Retinal pigment epithelial cell (primary cell): ENCODE measurements at places on chromosomes 1 and 21.
A peak's percentile ranks its signal among the peaks of the same experiment; 100 is the strongest.

- DNase-seq: no peak
These were observed 727.2 kb upstream of the ADGRL2 start for GRCh38 chr1:81073580-81073979.

DNA sequence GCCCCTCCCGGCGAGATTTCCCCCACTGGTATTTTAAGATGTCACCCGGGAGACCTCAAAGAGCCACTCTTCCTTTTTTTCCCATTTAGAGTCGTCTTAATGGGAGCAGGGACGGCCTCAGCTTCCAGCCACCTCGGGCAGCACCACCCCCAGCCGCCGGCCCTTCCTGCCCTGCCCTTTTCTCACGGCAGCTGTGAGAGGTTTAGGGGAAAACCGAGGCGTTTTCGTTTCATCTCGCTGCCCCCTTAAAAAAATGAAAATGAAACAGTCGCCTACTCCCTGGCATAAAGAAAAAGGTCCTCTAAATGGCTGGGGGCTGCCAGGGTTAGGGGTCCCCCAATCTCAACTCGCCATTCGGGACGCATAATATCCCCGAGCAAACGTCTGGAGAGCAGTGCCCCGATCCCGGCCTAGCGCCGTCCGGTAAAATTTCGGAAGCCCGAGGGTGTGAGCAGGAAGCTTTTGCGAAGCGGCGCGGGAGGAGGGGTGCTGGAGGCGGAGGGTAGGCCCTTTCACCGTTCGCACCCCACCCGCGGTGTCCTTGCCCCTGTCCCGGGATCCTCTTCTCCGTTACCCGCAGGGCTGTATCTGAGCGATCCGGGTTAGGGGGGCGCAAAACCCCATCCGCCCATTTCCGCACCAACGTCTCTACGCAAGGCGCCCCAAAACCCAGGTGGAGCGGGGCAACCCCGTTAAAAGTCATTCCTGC is 1.2 kb downstream of the RUNX3 start:
- DNase-seq: no peak

GRCh38 chr1:60924165-60924564 is 158.2 kb upstream of the NFIA start:
- no peak for DNase-seq

- DNase-seq: no peak
These were observed 148.1 kb downstream of the TRABD2B start for GRCh38 chr1:47849005-47849521.

- no peak for DNase-seq
These were observed 310.3 kb upstream of the VAMP3 start for GRCh38 chr1:7460807-7461206.

- DNase-seq: no peak
These were observed 350 bp upstream of the S100A6 start for GRCh38 chr1:153536012-153536670.

- no peak for DNase-seq
These were observed 29.3 kb downstream of the NAV1 start for GRCh38 chr1:201568265-201568664.

- no peak for DNase-seq
These were observed 4.5 kb downstream of the TRAF5 start for GRCh38 chr1:211331011-211331709.

DNA sequence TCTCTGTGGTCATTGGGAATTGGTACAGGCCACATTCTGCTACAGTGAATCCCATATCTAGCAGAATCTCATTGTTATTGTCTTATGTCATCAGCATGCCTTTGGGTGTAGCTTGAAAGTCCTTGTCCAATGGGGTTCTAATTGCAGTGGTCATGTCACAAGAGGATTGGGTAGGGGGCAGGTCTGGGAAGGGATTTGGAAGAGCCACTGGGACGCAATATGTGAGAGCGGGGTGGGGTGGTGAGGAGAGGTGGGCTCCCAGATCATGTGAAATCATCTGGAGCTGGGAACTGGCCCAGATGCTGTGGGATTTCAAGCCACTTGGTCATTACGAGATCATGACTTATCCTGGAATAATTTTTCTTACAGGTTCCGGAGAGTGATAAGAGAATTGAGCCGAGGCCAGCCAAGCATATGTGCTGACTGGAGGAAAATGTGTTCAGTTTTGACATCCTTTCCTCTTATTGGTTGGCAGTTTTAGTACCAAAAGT is 16.3 kb downstream of the CNIH3 start:
- peak; percentile 82 for DNase-seq

- DNase-seq: no peak
These were observed 12.9 kb downstream of the COA6 start for GRCh38 chr1:234386122-234386521.

DNA sequence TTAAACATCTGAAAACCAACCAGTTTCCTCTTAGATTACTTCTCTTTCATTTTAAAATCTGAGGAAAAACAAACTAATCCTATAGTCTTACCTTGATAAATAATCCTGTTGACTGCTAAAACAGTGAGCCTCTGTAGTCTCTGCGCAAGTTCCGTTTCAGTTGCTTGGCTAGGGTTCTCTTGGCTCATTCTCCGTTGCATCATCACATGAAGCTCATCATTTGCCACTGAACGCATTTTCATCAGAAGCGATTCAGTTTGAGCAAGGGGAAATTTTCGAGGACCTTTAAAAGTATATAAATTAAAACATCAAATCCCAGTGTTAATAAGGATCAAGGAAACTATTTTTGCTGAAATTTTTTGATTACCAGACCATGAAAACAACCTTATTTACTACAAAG is 96.7 kb upstream of the GNG4 start:
- DNase-seq: no peak

DNA sequence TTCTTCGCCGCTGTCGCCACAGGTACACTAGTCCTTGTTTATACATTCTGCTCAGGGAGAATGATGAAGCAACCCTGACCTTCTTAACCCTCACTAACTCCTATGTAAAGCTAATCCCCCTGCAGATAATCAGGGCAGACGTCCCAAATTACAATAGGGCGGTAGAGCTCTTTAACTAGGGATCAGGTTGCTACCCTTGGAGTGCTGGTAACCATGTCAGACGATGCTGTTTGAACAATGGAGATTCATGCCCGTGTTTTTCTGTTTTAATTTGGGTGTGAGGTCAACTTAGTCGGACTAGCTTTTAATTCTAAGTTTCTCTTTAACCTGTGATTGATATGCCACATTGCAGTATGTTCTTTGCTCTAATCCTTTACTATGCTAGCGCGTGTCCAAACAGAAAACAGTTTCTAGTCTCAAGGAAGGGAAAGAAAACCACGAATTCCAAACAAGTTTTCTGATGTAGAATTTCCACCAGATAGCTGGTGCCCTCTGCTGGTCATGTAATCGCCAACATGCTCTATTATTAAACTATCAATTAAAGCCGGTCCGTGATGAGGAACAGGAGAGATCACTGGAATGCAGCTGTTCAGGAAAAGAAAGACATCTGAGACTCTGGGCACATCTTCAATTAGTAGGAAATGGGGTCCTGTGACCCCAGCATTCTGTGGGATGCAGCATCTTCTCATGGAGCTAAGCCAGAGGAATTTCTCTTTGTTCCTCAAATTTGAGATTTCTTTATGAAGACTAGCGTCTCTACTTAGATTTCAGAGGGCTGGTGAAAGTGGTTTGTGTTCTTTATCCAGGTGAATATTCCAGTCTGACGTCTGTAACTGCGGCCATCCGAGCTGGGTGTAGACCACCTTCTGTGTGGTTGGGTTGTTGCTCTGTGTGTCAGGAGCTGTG is 18.3 kb upstream of the VAMP3 start:
- peak; percentile 34 for DNase-seq

GRCh38 chr1:3598522-3599285 is 12.6 kb downstream of the MEGF6 start:
- DNase-seq: no peak

- DNase-seq: no peak
These were observed 15.5 kb upstream of the FAM131C start for GRCh38 chr1:16088996-16089395.

DNA sequence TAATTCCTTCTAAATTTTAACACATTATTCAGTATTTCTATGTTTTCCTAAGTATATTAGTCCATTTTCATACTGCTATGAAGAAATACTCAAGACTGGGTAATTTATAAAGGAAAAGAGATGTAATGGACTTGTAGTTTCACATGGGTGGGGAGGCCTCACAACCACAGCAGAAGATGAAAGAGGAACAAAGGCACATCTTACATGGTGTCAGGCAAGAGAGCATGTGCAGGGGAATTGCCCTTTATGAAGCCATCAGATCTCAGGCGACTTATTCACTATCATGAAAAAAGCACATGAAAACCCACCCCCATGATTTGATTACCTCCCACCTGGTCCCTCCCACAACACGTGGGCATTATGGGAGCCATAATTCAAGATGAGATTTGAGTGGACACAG is 15.6 kb downstream of the GBP5 start:
- DNase-seq: no peak

DNA sequence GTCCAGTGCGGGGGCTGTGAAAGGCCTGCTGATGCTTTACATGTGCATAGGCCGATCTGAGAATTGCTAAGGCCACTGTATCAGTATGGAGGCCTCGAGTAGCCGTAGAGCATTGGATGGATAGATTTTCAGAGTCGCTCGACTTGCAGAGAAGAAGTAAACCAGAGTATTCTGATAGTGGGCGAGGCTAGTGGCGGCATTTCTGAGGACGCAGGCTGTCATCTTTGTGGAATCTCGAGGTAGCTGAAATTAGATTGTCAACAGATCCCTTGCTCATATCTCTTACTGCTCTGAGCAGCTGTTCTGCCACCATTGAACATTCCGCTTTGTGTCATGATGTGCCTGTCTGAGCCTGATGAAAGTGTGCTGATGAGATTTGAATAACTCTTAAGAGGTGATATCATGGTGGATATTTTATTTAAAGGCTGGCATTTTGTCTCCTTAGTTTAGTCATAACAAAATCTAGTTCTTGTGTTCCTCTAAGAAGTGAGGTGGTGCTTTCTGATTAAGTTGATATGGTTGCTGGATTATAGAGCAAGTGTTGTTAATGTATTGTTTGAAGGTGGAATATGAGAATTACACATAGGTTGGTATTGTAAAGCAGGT is 1.5 kb downstream of the KIF1B start:
- DNase-seq: no peak

DNA sequence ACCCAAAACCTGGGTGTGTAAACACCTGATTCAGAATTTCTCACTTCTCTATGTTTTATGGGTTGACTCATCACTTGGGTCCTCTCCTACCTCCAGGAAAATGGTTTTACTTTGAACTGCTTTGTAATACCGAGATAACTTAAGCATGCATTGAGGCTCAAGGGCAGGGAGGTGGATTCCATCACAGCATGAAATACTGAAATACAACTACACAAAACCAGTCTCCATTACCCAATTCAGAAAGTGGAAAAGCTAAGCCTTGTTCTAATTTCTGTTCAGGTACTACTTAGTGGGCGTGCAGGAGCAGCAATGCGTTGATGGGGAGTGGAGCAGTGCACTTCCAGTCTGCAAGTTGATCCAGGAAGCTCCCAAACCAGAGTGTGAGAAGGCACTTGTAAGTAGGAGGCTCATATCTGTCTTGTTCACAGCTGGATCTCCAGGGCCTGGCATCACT is 6.1 kb upstream of the C4BPA start:
- DNase-seq: no peak

- no peak for DNase-seq
These were observed 108.8 kb downstream of the KIF26B start for GRCh38 chr1:245263529-245264095.

DNA sequence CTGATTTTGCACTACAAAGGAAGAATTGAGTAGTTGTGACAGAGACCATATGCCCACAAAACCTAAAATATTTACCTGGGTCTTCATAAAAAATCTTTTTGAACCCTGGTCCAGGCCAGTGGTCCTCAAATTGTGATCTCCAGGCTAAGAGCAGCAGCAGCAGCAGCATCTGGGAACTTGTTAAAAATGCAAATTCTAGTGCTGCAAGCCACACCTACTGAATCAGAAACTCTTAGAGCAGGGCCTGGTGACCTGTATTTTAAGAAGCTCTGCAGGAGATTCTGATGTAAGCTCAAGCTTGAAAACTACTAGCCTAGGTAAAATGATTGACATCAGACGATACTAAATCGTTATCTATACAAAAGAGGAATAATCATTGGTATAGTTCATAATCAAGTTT is 112.2 kb downstream of the LRRC7 start:
- DNase-seq: no peak

GRCh38 chr1:66777831-66778230 is 23.2 kb downstream of the INSL5 start:
- DNase-seq: peak; percentile 2

- no peak for DNase-seq
These were observed 3.3 kb downstream of the ZBTB37 start for GRCh38 chr1:173871500-173871899.

GRCh38 chr1:31567956-31568570 is 8.3 kb upstream of the TINAGL1 start:
- no peak for DNase-seq

- no peak for DNase-seq
These were observed 176.2 kb downstream of the IGSF21 start for GRCh38 chr1:18283601-18284385.

GRCh38 chr1:195618287-195618686 is 990.0 kb downstream of the KCNT2 start:
- DNase-seq: no peak

DNA sequence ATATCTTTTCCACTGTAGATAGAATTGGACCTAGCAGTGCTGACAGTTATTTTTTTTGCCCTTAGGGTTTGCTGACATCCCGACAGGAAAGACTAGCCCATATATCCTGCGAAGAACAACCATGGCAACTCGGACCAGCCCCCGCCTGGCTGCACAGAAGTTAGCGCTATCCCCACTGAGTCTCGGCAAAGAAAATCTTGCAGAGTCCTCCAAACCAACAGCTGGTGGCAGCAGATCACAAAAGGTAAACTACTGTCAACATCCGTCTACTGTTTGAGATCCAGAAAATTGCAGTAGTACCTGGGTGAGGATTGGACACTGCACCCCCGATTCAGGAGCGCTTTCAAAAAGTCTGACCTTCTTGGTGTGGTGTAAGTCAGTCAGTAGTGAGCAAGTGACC is 55.8 kb downstream of the CENPF start:
- no peak for DNase-seq

DNA sequence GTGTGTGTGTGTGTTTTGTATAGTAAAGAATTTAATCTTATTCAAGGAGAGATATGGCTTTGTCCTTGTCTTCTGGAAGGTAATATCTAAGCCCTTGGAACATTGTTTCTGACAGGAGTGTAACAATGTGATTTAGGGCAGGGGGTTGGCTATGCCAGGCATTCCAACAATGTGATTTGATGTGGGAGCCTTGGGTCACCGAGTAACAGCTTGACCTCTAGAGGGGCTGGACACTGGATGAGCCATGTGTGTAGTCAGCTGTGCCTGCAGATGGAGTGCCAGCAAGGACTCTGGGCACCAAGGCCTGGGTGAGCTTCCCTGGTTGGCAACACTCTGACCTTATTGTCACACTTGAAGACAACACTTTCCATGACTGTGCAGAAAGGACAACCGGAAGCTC is 336.1 kb upstream of the ZP4 start:
- DNase-seq: no peak

- DNase-seq: no peak
These were observed 41.7 kb upstream of the DISC1 start for GRCh38 chr1:231584921-231585320.

DNA sequence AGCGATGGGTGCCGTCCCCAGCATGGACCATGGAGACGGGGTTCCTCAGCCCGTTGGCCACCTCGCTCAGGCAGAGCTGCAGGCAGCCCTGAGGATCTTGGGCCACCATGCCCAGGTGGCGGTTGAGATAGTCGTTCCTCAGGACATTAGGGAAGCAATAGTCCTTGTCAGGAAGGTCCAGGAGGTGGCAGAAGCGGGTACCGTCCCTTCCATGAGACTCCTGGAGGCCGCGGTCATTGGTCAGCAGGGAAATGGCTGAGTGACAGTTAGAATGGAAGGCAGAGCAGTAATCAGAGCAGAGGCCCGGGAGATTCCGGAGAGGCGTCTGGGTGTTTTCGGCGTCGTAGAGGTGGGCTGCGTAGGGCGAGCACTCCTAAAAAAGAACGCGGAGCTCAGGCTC is 4.1 kb downstream of the HHIPL2 start:
- DNase-seq: no peak
